ENCODE measurements at places on chromosomes 5 and 9.

GRCh38 chr9:121204121-121204520 is 2.5 kb upstream of the RAB14 start:
- no peak for DNase-seq

DNA sequence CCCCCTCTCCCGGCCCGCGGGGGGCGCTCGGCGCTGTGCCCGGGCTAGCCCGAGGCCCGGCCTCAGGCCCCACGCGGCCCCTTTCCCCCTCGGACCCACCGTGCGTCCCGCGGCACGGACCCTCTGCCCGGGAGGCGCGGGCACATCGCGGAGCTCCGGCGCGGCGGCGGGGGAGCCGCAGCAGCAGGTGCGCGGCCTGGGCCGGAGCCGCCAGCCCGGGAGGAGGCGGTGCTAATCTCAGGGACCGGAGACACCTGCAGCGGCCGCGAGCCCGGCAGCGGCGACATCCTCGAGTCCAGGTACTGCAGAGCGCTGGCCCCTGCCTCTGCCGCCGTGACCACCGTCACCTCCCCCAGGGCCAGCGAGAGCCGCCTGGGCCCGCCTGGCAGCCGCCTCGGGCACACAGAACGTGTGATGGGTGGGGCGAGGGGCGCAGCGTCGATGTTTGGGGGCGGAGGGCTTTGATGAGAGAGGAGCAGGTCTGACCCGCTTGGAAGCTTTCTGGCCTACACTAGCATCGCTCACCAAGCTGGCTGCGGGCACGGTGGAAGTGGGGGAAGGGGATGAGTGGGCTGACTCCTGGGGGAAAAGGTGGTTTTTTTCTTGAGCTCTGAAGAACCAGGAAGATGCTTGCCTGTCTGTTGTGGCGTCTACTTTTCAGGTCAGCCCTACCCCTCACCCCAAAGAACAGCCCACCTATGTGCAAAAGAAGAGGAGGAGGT is 524 bp downstream of the CYFIP2 start:
- peak; percentile 26 for DNase-seq

- DNase-seq: no peak
Measured at GRCh38 chr5:158409507-158409906, 550.6 kb upstream of the CLINT1 start.

- DNase-seq: no peak
Measured at GRCh38 chr5:139919308-139919707, 123.7 kb downstream of the PSD2 start.

- DNase-seq: no peak
Measured at GRCh38 chr5:176353533-176353932, 8.0 kb downstream of the KIAA1191 start.

GRCh38 chr9:114096866-114097612 is 2.1 kb downstream of the KIF12 start:
- no peak for DNase-seq

DNA sequence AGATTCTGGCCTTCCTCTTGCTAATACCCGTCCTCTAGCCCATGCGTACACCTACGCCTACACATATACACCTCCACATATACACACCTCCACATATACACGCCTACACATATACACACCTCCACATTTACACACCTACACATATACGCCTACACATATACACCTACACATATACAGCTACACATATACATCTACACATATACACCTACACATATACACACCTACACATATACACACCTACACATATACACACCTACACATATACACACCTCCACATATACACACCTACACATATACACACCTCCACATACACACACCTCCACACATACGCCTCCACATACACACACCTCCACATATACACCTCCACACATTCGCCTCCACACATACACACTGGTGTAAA is 27.2 kb downstream of the AK3 start:
- no peak for DNase-seq

- no peak for DNase-seq
Measured at GRCh38 chr5:153618867-153619266, 128.4 kb downstream of the GRIA1 start.

DNA sequence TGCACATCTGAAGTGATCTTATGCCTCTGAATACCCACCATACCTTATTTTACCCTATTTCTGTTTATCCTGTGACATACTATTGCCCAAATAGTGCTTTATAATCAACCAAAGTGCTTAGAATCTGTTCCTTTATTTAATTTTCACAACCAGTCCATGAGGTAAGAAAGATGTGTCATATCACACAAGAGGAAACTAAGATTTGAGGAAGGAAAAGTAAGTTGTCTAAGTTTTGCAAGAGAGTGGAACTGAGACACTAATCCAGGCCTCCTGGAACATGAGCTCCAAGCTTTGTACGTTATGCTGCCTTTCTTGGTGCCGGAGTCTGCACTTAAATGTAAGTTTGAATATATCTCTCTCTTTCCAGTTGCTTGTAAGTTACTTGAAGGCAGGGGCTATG is 17.2 kb downstream of the KDM3B start:
- no peak for DNase-seq

DNA sequence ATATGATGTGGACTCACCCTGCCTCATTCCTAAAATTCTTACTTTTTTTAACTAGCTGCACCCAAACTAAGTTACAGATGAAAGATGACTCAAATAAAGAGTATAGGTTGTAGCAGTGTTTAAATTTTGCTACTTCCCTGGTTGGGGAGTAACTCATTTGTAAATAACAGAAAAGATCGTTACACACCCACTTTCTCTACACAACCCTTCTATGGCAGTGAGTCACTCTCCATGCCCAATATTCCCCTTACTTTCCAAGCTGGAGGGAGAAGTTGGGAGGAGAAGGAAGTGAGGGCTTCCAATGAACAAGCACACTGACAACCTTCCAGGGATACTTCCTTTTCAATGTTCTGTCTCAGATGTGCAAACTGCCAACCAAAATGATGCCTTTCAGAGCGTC is 1.9 kb downstream of the RASEF start:
- no peak for DNase-seq

DNA sequence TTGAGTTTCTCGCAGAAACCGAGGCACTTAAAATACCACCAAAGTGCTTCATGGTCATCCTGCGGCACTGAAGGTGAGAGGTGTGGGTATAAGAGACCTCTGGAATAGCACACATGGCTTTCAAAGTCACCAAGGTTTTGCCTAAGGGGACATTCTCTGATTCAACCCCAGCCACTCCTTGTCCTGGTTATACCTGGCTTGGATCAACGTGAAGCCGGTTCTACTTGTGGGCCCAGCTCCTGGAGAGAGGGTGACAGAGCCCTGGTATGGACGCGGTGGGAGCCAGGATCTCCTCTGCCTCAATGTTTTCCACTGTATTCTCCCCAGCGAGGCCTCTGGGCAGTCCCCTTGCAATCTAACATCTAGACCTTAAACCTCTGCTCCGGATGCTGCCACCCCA is 132.0 kb downstream of the FSTL4 start:
- DNase-seq: no peak

GRCh38 chr9:91192381-91193086 is 169.2 kb downstream of the AUH start:
- no peak for DNase-seq

DNA sequence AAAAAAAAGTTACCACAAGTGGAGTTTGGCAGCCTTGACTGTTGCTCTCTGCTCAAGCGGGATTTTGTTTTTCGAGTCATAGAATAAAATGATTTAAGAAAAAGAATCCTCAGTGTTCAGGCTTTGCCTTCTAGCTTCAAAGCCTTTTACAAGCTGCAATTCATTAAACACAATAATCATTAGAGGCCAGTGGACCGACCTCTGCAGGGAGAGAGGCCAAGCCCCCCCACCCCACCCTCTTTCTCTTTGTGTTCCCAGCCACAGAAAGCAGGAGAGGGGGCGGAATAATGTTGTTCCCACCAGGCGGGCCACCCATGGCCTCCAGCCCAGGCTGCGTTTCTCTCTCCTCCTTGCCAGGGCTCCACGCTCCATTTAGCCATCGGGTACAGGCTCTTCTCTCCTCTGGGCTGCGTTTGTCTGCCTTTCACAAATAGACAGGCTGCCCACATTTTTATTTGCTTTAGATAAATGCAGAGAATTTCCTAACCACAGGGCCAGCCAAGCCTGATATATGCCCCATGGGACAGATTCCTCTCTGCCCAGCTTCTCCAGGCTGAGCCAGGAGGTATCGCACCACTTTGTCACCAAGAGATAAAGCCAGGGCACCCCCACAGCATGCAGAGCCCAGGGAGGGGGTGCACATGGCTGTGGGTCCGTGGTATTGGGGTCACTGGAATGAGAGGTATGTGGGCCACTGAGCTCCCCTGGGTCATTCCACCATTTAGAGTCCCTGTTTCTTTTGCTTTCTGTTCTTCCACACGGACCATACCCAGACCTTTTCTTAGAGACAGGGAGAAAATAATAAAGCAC is 318.8 kb downstream of the PIK3R1 start:
- DNase-seq: no peak

DNA sequence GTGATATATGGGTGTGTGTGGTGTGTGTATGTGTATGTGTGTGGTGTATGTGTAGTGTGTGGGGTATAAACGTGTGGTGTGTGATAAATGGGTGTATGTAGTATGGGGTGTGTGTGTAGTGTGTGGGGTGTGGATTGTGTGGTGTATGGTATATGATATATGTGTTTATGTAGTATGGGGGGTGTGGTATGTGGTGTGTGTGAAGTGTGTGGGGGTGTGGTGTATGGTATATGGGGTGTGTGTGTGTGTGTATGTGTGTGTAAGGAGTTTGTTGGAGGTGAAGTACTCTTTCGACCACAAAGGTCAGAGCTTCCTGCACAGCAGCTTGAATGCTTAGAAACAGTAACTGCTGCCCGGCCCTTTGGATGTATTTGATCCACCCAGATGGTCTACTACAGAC is 145.2 kb upstream of the IQGAP2 start:
- DNase-seq: no peak

GRCh38 chr5:675111-675870 is 17.9 kb downstream of the TPPP start:
- DNase-seq: no peak

- no peak for DNase-seq
Measured at GRCh38 chr5:67454957-67455561, 258.5 kb upstream of the CD180 start.

GRCh38 chr5:93746406-93747056 is 5.1 kb upstream of the POU5F2 start:
- no peak for DNase-seq

- DNase-seq: no peak
Measured at GRCh38 chr9:70485273-70485858, 70.9 kb upstream of the KLF9 start.

GRCh38 chr9:34887841-34888240 is 70.2 kb upstream of the PHF24 start:
- no peak for DNase-seq

DNA sequence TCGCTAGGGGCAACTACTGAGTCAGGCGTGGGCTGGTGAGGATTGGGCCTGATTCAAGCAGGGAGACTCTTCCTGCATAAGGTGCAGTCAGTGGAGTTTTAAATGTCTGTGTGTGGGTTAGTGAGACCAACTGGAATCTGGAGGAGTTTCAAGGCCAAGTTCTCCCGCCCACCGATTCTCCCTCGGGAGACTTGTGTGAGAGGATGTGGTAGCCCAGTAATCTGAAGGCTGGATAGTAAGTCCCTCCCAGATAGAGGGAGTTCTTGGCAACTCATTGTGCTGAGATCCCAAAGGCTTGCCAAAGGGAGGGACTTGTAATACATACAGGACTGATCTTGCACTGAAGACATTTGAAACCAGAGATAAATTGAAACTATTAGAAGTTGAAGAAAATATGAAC is 51.8 kb downstream of the WDR36 start:
- DNase-seq: no peak

- no peak for DNase-seq
Measured at GRCh38 chr5:67880876-67881275, 334.7 kb upstream of the PIK3R1 start.

- no peak for DNase-seq
Measured at GRCh38 chr5:76331126-76331525, 72.0 kb upstream of the IQGAP2 start.

- no peak for DNase-seq
Measured at GRCh38 chr9:109536859-109537258, 38.8 kb upstream of the PTPN3 start.

- no peak for DNase-seq
Measured at GRCh38 chr9:126000256-126000655, 253.1 kb downstream of the PBX3 start.

DNA sequence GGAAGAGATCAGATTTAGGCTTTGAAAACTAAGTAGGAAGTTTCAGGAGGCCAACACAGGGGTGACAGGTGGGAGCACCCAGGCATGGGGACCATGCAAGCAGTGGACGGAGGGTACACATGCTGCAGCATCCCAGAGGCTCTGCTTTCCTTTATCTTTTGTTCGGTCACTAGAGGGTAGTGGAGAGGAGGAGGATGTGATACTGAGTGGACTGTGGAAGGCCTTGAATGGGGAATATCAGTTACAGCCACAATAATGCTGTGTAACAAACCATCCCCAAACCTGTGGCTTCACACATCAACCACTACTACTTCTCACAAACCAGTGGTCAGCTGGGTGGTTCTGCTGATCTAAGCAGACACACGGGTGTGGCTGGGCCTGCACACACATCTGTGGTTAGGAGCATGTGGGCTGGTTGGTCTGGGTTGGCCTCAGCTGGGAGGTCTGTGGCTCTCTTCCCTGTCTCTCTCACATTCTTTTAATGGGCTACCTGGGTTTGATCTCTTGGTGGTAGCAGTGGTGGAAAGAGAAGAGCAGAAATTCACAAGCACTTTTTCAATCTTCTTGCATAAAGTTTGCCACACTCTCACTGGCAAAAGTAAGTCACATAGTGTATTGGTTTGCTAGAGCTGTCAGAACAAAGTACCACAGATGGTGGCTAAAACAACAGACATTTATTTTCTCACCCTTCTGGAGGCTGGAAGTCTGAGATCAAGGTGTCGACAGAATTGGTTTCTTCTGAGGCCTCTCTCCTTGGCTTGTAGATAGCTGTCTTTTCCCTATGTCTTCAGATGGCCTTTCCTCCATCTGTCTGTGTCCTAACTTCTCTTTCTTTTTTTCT is 238.7 kb downstream of the AGTPBP1 start:
- DNase-seq: no peak

DNA sequence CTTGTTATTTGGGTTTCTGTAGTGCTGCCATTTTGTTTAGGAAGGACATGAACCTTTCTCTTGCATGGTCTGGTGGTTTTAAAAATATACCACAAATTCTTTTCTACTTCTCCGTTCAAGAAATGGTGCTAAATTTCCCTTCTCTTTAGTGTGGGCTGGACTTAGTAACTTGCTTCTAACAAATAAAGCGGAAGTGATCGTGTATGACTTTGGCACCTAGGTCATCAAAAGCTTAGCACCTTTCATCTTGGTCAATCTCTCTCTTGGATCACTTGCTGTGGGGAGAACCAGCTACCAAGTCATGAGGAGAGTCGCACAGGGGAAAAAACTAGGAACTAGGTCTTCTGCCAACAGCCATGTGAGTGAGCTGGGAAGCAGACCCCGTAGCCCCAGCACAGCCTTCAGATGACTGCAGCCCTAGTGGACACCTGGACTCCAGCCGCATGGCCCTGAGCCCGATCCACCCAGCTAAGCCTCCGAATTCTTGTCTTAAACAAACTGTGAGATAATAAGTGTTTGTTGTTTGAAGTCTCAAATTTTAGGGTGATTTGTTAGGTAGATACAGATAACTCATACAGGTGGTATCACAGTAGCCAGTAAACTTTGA is 87.7 kb upstream of the CKMT2 start:
- DNase-seq: no peak

Measured in stimulated activated CD4-positive, alpha-beta T cell treated with anti-CD3 and anti-CD28 coated beads, Interleukin-15, amount 100 ng/mL, for 1 hour (primary cell).